ENCODE measurements at places on chromosomes 12 and 14.

- no peak for DNase-seq
Observed at GRCh38 chr12:93918900-93919299, 229.5 kb upstream of the PLXNC1 start.

- DNase-seq = no peak
Observed at GRCh38 chr12:127282786-127283565, 984.0 kb upstream of the TMEM132C start.

DNA sequence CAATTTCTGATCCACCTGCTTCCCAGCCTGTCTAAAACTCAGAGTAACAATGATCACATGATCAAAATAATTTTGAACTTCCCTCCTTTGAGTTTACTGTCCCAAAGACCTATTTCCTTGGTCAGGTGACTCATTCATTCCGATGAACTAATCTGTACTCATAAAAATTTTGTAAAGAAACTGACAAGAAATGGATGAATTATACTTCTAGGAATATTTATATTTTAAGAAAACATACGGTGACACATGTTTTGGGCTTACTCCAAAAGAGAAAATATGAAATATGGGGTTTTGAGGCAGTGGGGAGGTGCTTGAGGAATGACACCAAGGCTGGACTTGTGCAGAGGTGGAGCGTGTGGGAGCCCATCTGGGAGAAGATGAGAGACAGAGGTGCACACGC lies 42.0 kb downstream of the GUCY2C start:
- no peak for DNase-seq

- DNase-seq = peak; percentile 96
Observed at GRCh38 chr14:92651106-92651757, 97.2 kb downstream of the LGMN start.

DNA sequence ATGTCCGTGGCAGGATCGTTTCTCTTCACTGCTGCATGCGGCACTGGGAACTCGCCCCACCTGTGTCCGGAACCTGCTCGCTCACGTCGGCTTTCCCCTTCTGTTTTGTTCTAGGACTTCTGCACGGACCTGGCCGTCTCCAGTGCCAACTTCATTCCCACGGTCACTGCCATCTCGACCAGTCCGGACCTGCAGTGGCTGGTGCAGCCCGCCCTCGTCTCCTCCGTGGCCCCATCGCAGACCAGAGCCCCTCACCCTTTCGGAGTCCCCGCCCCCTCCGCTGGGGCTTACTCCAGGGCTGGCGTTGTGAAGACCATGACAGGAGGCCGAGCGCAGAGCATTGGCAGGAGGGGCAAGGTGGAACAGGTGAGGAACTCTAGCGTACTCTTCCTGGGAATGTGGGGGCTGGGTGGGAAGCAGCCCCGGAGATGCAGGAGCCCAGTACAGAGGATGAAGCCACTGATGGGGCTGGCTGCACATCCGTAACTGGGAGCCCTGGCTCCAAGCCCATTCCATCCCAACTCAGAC lies 1.2 kb downstream of the FOS start:
- no peak for DNase-seq

DNA sequence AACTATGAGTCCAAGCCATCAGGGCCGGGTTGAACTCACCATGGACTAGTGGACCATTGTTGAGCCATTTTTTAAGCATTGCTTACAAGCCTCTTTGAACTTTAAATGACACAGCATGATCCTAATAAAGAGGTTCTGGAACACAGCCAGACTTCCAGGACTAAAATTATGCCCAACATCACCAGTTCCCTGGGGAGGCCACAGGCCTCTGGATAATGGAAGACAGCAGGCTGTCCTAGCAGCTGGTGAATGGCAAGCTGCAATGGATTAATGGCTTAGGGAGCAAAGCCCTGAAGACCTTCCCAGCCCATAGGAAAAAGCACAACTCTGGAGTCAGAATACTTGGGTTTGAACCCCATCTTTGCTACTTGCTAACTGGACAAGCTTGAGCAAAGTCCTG lies 71.3 kb downstream of the FLRT2 start:
- DNase-seq = no peak

DNA sequence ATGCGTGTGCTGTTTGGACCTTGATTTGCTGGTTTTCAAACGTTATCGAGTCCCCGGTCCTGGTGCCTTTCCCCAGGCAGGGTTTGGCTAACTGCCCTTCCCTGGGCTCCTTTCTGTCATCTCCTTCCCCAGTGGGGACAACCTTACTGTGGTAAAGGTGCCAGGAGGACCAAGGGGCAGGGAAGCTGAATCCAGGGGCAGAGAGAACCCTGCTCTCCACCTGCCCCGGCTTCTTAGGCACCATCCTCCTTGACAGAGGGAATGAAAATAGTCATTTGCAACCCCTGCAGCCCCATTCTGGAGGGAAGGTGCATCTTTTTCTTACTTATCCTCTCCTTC lies 5.0 kb downstream of the CEBPE start:
- no peak for DNase-seq

DNA sequence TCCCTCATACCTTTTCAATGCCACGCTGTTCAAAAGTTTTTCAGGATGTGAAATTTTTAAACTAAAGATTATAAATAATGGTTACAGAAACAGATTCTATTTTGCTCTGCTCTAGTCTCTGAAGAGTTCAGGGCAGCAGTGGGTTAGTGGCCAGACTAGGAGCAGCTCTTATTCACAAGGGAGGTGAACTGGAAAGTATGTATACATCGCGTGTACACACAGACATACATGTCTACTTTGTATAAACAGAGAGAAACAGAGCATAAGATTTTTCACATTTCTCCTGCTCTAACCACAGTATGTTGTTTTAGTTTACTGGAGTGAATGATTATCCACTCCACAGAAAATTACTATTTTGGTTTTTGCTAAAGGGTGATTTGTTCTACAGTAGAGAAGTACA lies 74.4 kb upstream of the CRY1 start:
- no peak for DNase-seq

GRCh38 chr12:105245291-105245690 lies 9.3 kb upstream of the APPL2 start:
- DNase-seq = no peak

DNA sequence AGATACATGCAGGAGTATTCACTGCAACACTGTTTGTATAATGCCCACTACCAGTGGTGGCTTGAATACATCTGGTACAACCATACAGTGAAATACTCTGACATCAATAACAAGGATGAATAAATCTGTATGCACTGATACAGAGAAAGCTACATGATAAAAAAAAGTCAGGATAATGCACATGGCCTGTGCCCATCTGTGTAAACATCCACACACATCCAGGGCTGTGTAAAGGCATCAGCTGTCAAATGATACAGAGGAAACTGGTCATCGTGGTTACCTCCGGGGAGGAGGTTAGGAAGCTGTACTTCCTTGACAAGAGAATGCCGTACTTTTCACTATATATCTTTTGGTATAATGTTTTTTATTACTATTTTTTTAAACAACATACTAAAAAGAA lies 176.6 kb downstream of the FOXN3 start:
- no peak for DNase-seq

DNA sequence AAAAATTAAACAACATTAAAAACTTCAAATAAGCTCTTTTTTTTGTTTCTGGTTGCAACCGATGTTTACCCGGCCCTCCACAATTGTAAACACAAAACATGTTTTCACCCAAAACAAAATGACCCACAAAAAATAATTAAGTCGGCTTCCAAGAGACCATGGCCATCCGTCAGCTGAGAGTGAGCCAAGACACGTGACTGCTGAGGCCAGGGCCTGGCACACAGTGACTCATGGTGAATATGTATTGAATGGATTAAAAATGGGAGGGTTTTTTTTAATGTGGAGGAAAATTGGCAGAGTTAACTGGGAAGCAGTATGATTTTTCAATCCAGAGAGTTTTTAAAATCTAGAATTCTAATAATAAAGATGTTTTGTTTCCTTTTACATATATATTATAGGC lies 13.8 kb upstream of the CPNE8 start:
- DNase-seq = no peak

GRCh38 chr14:88289234-88289633 lies 33.8 kb downstream of the KCNK10 start:
- DNase-seq = no peak

- DNase-seq = no peak
Observed at GRCh38 chr12:60210756-60211155, 614.9 kb downstream of the SLC16A7 start.

DNA sequence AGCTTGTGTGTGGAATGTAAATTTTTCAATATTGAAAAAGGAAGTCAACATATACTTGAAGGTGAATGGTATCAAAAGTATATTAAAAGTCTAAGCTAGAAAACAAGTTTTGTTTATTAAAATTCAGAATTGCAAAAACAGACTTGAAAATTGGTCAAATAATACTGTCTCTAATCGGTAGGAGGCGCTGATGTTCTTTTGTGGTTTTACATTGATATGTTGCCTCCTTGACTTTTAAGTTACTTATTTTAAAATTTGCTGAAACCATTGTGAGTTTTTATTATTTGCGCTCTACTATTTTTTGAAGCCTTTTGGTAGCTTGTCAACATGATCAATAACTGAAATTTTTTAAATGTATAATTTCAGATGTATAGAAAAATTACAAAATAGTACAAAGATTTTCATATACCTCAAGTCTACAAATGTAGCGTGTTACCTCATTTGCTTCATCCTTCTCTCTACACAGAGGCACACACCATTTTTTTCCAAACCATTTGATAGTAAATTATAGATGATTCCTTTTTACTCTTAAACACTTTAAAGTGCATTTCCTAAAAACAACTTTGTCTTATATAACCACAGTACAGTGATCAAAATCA lies 6.9 kb downstream of the RTRAF start:
- no peak for DNase-seq

DNA sequence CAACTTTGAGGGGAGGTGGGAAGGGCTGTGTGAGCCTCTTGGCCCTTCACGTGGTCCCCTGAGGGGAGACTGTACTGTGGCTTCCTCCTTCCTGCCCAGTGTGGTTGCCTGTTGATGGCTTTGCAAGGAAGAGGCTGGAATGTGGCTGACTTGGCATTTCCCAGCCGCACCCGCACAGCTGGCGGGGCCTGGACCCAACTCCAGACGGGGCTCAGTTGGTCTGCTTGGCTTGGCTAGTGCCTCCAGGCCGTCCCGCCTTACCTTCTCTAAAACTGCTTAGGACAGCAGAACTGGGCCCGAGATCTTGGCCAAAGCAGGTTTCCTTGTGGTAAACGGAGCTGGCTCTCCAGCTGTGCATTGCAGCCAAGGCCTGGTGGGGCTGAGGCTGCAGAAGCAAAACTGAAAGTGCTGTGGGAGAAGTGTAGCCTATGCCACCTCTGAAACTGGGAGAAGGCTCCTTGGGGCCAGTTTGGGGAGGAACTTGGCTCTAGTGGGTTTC lies 139.5 kb downstream of the SMOC1 start:
- DNase-seq = no peak

DNA sequence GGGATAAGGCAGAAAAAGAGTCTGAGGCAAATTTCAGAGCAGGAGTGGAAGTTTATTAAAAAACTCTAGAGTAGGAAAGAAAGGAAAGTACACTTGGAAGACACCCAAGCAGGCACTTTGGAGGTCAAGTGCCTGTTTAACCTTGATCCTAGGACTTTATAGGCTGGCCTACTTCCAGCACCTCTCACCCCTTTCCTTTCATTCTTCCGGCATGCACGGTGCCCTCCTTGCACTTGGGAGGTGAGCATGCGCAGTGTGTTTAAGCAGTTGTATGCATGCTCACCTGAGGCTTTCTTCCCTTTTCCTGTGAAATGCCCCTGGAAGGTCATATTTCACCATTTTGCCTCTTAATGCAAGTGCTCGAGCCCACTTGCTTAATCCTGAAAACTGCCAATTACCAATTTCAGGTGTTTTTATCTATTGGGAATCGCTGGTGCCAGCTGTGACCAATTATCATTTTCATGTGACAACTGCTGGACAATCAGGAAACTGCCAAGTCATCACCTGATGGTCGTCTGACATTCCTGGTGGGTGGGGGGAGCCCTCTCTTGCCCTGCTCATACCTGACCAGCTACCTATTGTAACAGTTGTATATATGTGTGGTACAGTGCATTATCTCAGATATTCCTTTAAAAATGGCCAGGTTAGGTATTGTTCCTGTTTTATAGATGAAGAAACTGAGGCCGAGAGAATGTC lies 53.5 kb downstream of the SUDS3 start:
- no peak for DNase-seq

- DNase-seq = no peak
Observed at GRCh38 chr14:67787673-67788072, 28.7 kb downstream of the ZFYVE26 start.

- DNase-seq = no peak
Observed at GRCh38 chr12:113238309-113238708, 17.0 kb downstream of the TPCN1 start.

DNA sequence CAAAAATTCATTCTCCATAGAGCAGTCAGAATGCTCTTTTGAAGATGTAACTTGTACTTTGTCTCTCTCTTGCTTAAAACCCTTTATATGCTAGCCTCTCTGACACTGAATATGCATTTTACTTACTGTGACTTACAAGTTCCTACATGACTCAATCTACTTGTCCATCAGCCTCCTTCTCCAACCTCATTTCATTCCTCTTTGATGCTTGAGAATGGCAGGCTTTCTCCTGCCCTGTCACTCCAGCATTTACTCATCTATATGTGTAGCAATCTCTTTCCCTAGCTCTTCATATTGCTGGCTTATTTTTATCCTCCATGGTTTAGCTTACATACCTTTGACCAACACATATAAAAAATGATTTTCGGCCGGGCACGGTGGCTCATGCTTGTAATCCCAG lies 561.9 kb downstream of the CCER1 start:
- no peak for DNase-seq

GRCh38 chr14:51938137-51938536 lies 51.2 kb upstream of the RTRAF start:
- DNase-seq = no peak

- DNase-seq = no peak
Observed at GRCh38 chr14:84065811-84066210, 1464.1 kb upstream of the FLRT2 start.

- DNase-seq = no peak
Observed at GRCh38 chr14:100692859-100693558, 33.7 kb upstream of the DLK1 start.

DNA sequence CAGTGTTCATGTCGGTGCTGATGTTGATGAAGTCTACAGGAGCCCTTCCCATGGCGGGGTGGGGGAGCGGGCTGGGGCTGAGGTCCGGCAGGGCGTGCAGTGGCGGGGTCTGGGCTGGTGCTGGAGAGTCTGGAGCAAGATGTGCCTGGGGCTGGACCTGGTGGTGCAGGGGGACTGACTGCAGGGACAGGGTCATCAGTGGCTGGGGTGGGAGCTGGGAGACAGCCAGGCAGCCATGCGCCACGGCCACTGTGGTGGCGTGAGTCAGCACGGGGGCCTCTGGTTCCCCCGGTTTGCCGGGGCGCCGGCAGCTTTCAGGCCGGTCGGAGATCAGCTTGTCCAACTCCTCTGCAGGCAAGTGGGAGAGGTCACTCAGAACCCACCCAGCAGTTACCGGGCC lies 27.6 kb downstream of the FOXN4 start:
- no peak for DNase-seq
